Choroid plexus epithelial cell (primary cell): ENCODE measurements at places on chromosomes 3 and 15.
A peak's percentile ranks its signal among the peaks of the same experiment; 100 is the strongest.

- DNase-seq: no peak
Measured at GRCh38 chr3:111981457-111981763, 2.6 kb downstream of the ABHD10 start.

GRCh38 chr15:80970658-80971057 lies 19.0 kb downstream of the MESD start:
- DNase-seq: no peak

- DNase-seq: peak; percentile 77
Measured at GRCh38 chr15:99409097-99409473, 156.7 kb upstream of the MEF2A start.

- DNase-seq: peak; percentile 23
Measured at GRCh38 chr3:42701371-42702065, 1.1 kb downstream of the HHATL start.

GRCh38 chr15:66848686-66849392 lies 146.8 kb downstream of the SMAD6 start:
- DNase-seq: no peak

GRCh38 chr3:171640520-171641412 lies 169.5 kb downstream of the PLD1 start:
- peak; percentile 74 for DNase-seq

DNA sequence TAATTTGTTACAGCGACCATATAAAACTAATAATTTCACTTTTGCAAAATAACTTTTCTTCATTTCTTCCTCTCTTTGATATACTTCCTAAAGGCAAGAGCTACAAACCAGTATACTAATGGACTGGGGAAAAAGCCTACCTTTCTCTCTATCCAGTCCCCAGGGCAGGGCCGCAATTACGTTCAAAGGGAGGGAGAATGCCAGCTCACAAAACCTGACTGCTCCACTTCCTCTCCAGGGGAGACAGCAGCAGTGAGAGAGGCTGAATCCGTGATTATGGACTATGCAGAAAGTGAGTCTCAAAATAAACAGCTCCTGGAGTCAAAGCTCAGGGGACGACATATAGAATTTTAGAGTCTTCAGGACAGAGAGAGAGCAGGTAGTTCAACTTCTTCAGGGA lies 126.9 kb upstream of the HES1 start:
- DNase-seq: no peak

DNA sequence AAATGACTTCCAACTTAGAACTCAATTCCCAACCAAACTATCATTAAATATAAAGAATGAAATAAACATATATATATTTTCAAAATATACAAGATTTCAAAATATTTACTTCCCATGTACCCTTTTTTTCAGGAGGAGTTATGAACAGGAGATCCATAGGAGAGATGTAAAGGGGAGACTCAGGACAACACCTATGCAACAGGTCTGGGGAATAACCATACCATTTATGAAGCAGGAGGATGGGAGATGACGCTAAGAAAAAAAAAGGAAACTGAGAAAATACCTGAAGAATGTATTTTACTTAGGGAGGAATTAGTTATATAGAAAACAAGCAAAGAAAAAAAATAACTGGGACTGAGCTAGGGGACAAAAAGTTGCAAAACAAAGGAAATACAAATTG lies 23.8 kb downstream of the INTS14 start:
- no peak for DNase-seq

DNA sequence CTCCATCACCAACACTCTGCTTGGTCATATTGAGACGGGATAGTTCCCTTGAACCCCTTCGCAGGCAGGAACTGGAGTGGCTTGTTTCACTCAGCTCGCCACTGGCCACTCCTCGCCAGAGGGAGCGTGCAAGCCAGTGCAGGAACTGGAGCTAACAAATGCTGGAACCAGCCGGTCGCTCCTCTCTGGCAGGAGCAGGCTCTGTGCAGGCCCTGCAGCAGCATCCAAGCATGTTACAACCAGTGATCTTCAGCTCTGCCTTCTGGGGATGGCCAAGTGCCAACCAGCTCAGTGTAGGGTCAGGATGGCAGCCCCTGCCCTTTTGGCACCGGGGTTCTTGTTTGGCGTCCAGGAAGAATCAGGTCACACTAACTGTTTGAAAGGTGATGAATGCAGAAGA lies 329.0 kb upstream of the AZI2 start:
- DNase-seq: no peak

- DNase-seq: peak; percentile 48
Measured at GRCh38 chr3:105503191-105503593, 136.5 kb downstream of the ALCAM start.

DNA sequence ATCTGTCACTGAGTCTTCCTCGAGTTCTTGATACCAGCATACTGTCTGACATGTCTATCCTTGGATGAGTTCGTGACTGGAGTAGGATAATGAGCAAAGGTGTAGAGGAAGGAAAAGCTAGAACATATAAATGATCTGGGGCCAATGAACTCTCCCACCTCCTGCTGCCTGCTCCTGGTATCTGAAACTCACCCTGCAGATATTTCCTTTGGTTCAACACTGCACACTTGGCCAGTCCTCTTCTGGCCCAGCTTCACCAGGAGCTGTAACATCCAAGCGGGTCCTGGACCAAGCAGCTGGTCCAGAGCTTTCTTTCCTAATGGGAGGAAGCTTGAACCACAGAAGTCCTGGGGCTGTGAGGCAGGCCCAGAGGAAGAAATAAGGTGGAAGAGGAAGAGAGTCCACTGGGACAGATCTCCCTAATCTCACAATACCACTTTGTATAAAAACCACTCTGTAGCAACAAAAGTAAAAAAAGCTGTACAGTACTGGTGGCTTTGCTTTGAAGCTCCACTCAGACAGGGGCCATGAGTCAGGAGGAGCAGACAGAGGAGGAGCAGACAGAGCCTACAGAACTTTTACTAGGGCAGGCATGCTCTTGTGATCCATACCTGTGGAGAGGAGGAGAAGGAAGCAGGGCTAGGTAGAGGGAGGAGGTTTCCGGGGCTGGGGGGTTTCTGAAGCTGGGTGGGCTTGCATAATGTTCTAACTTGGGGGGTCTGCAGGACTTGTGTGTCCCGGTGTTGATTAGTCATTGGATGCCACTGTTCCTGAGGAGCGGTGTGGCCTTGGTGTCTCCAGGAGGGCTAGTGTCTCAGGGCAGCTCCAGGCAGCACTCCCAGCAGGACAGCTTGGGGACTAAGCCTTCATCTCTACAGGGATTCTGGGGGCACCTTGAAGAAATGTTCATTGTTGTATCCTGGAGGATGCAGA lies 166.9 kb downstream of the ABHD5 start:
- DNase-seq: peak; percentile 52

DNA sequence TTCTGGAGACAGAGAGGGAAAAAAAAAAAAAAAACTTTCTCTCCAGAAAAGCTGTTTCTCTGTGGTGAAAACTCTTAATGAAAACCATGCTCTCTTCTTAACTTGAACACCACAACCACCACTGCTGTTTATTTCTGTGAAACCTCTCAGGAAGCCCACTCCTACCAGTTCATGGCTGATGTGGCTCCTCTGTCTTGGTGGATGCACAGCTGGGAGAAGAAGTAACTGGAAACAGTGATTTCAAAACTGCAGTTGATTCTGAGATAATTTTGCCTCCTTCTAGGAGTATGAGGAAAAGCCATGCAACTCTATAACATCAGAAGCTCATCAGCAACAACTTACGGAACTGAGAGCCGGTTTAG lies 40.2 kb upstream of the PYGO1 start:
- peak; percentile 10 for DNase-seq

DNA sequence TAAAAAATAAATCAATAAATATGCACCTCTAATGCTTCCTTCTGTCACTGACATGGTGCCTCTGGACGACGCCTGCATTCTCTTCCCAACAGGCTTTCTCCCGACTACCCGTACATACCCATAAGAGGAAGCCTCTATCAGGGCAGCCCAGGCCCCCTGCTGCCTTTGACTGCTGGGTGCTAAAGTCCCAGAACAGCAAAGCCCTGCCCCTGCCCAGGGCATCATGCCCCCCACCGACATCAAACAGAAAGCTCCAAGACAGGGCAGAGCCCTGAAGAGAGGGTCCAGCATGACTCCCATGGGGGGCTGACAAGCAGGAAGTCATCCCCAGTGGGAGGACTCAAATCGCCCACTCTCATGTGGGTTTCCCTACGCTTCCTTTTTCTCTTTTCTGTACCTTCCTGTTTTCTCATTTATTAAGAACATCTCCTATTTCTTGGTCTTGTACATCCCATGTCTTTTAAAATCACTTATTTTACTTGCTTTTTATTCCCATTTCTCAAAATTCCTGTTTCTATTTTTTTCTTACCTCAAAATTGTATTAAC lies 23.4 kb downstream of the XPC start:
- DNase-seq: no peak

GRCh38 chr3:125498630-125499029 lies 21.4 kb downstream of the SNX4 start:
- no peak for DNase-seq

- peak; percentile 39 for DNase-seq
Measured at GRCh38 chr15:85771781-85772445, 22.8 kb downstream of the KLHL25 start.

DNA sequence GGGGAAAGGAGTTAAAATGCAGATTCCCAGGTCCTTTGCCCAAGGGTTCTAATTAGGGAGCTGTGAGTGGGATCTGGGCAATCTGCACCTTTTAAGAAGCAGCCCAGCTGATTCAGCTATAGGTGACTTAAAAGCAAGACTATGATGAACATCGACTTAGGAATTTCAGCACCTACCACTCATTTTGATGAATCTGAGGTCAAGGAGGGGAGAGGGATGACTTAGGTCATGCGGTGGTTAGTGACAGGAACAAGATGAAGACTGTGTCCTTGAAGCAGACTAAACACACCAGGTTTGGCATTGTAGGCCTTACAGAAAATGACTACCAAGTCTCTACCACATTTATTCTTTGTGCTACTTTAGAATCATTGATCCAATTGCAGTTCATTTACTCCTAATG lies 196.3 kb downstream of the DTWD1 start:
- no peak for DNase-seq

- DNase-seq: no peak
Measured at GRCh38 chr15:31516874-31517273, 190.2 kb downstream of the KLF13 start.

DNA sequence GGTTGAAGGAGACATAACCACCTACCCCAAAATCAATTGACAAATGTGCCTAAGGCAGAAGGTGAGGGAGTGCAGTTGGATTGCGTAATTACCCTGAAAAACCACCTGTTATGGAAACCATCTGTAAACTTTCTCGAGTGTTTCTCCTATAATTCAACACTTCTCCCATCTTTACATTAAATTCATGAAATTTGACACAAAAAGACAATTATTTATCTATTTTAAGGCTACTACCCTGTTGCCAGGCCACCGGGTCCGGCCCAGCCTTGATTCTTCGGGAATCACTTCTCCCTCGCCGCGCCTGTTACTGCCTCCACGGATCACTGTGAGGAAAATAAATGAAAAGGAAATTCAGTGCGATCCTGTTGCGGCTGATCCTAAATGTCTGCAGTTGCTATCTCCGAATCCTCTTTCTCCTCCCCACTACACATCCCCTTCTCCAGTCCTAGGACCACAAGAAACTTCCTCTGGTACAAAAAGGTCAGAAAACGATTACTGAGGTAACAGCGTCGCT lies 646 bp downstream of the IQCB1 start:
- DNase-seq: peak; percentile 22

DNA sequence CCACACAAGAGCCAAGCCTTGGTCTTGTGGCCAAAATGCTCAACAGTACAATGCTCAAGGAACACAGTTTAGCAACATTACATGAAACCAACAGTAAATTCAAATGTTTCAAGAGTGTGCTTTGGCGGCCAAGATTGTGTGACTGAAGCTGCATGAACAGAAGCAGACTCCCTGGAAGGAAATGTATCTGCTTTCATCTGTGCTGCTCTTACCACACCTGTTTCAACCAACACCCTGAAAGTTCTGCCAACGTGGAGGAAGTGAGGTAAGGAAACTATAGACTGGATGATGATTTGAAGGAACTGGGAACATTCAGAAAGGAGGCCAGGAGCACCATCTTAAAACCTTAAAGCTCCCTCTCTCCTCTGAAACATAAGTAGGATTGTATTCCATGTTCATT lies 55.7 kb downstream of the MB21D2 start:
- DNase-seq: no peak

- no peak for DNase-seq
Measured at GRCh38 chr3:6680119-6680806, 180.7 kb upstream of the GRM7 start.

GRCh38 chr3:16604887-16605602 lies at the start of gene DAZL:
Gene DAZL (minus strand): TSS chr3:16605423. CDS start chr3:16605205, 218 bp downstream.
- DNase-seq: no peak

GRCh38 chr3:11373235-11373634 lies 101.0 kb downstream of the ATG7 start:
- DNase-seq: no peak

GRCh38 chr3:15926871-15927270 lies 129.1 kb upstream of the ANKRD28 start:
- peak; percentile 28 for DNase-seq

- DNase-seq: no peak
Measured at GRCh38 chr3:162670181-162670580, 1173.6 kb downstream of the OTOL1 start.

GRCh38 chr3:133466531-133467386 lies 66.9 kb downstream of the BFSP2 start:
- no peak for DNase-seq

GRCh38 chr3:78728406-78729145 lies 1039.2 kb downstream of the ROBO1 start:
- DNase-seq: peak; percentile 81

- DNase-seq: peak; percentile 82
Measured at GRCh38 chr3:151726016-151726415, 7.7 kb upstream of the AADACL2 start.

DNA sequence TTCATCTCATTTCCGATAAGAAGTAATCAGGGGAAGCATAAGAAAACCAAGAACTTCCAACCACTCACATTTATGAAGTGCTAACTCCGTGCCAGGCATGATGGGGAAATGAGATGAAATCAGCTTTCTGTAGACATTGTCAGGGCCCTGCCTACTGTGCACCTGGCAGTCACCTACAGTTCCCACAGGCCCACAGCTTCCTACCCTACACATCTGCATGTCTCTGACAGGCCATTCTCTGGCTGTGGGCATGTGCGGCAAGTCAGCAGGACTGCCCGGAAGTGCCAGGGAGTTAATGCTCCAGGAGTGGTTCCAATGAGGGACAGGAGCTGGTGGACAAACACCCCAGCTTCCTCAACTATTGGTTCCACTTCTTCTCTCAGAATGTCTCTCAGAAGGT lies 24.3 kb downstream of the EIF1B start:
- DNase-seq: no peak

GRCh38 chr3:59514865-59515482 lies 465.1 kb upstream of the CFAP20DC start:
- no peak for DNase-seq

GRCh38 chr3:43307226-43307625 lies 20.9 kb downstream of the SNRK start:
- peak; percentile 36 for DNase-seq

DNA sequence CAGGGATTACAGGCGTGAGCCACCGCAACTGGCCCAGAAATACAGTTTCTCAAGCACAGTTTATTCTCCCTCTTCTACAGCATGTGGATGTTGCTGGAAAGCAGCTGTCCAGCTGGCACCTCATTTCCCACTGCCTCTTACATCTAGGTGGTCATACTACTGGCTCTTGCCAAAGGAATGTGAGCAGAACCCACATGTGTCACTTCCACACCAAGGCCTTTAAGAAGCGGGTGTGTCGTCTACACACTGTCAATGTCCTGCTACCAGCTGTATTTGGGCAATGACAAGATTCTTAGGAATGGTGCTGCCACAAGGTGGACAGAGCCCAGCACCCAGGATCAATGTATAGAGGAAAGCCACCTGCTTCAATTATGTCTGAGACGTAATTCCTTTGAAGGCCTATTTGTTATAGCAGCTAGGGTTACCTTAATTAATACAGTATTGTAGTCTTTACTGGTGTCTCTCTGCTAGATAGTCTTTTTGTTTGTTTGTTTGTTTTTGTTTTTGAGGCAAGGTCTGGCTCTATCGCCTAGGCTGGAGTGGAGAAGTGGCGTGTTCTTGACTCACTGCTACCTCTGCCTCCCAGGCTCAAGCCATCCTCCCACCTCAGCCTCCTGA lies 15.1 kb upstream of the RAB7A start:
- DNase-seq: no peak
